ENCODE measurements at places on chromosomes 3 and 15.

DNA sequence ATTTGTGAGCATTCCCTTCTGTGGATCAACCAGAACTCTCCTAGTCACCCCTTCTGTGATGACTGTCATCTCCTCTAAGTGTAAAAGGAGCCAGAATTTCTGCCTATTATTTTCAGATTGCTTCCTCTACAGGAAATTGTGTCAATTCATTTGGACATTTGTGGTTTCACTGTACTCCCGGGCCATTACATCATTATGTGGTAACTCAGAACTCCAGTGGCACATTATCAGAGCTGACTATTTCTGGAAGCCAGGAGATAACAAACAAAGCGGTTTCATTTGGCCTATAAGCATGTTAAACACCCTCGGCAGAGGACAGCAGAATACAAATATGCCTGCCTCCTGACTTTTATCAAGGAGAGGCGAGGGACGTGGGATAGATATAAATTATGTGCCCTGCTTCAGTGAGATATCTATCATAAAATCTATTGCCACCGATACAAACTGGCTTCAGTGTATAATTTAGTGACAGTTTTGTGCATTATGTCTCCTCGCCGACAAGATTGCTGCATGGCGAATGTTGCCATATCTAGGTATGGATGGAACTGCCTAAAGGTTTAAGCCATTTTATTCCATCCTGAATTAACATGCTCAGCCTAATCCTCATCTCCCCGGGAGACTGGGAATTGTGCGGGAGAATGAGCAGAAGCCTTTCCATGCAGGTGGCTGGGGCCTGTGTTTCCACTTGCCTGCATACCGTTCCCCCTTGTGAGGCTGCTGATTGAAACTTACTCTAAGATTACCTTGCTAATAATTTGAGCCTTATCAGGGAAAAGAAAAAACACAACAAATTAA is 193.4 kb upstream of the SEMA6D start:
- no peak for DNase-seq

DNA sequence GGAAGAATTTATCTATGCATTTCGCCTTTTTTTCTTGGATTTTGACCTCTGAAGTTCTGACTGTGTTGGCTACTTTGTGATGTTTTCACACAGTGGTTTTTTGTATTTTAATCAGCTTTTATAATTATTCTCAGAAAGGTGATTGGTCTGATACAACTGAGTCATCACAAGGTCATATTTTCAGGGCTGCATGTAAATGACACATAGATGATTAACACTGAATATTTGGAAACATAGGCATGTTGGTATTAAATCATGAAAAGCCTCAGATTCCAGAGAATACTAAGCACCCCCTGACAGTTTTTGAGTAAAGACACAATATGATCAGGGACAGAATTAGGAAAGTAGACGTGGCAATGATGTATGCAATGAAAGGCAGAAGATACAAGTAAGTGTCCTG is 175.5 kb upstream of the SLCO3A1 start:
- DNase-seq = no peak

GRCh38 chr15:97052513-97052912 is 722.0 kb downstream of the NR2F2 start:
- DNase-seq = no peak

DNA sequence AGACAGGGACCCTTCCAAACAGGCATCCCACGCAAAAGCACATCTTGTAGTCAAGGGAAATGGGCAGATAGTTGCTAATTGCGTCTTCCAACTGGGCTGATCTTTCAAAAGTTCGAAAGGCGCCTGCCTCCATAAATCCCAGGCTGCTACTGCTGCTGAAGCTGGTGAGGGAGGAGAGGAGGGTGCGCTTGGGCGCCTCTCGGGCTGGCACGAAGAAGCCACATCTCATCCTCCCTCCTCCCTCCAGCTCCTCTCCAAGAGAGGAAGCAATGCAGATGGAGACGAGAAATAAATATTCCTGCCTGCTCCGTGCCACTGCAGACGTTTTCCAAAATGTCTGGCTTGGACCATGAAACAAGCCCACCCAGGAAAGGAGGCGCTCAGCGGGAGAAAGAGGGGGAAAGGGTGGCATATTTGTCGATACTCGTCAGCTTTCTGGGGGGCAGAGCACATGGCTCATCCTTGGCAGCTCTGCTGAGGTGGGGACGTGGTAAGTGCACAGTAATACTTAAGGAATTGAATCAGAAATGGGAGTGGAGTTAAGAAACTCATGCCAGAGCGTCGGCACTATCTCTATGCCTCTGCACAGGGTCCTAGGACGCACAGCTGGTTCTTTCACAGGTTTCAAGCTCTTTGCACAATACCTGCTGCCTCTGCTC is 88.9 kb upstream of the FEZF2 start:
- no peak for DNase-seq

DNA sequence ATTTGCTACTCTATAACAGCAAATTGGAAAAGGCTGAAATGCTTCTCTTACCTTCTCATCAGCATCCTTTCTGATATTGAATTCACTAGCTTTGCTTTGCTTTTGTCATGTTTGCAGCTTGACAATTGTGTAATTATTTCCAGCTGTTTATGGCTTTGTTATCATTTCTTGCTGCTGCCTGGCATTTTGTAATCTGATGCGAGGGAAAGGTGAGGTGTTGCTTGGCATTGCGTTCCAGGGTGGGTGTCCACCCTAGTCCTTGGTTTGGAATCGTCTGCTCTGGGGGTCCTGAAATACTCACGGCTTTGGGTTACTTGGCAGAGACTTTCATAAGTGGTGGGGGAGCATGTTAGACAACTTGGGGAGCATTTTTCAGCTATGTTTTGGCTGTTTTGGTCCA is 2.9 kb downstream of the CACNA2D3 start:
- DNase-seq = no peak

- DNase-seq = no peak
Measured at GRCh38 chr15:99090938-99091337, 13.9 kb upstream of the SYNM start.

DNA sequence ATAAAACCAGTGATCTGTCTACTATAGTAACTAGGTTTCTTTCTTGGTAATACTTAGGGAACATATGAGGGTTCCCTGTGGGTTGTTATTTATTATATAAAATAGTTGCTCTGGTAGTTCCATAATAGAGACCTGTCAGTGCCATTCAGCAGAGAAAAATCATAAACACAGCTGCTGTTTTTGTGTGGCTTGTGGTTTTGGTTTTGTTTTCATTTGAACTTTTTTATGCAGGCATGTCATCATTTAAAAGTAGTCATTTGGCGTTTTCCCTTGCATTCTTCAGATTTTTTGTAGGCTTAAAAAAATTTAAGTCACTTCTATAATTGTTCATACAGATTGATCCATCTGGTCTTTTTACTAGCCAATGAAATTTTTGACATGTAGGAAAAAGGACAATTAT is 47.9 kb downstream of the PIK3CA start:
- no peak for DNase-seq

DNA sequence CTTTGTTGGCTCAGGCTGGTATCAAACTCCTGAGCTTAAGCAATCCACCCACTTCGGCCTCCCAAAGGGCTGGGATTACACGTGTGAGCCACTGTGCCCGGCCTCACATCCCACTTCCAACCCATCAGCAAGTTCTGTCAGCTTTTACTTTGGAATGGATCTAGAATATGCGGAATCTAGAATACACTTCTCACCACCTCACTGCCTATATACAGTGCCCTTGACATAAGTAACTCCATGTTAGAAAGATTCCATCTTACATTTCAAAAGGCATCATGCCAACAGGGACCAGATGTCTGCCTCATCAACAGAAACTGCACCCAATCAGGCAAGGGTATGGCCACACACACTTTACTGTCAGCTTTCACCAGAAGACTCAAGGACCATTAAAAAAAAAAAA is 9.9 kb upstream of the RBSN start:
- no peak for DNase-seq

- DNase-seq = no peak
Measured at GRCh38 chr3:45546716-45547701, 47.5 kb upstream of the LIMD1 start.

GRCh38 chr3:13200946-13201345 is 127.7 kb upstream of the IQSEC1 start:
- no peak for DNase-seq

- no peak for DNase-seq
Measured at GRCh38 chr3:58536501-58537411, at the start of gene ACOX2. TSS of gene ACOX2 (minus strand) at chr3:58537190. CDS start at chr3:58535106, 2,084 bp downstream.

- DNase-seq = no peak
Measured at GRCh38 chr3:98274914-98275313, 7.4 kb upstream of the OR5H2 start.

GRCh38 chr15:100730655-100731266 is 128.4 kb downstream of the ASB7 start:
- DNase-seq = no peak

GRCh38 chr15:98896802-98897732 is 110.5 kb downstream of the PGPEP1L start:
- no peak for DNase-seq

- no peak for DNase-seq
Measured at GRCh38 chr3:61646360-61646759, 85.0 kb downstream of the PTPRG start.

- no peak for DNase-seq
Measured at GRCh38 chr3:188486126-188486525, 332.2 kb downstream of the LPP start.

DNA sequence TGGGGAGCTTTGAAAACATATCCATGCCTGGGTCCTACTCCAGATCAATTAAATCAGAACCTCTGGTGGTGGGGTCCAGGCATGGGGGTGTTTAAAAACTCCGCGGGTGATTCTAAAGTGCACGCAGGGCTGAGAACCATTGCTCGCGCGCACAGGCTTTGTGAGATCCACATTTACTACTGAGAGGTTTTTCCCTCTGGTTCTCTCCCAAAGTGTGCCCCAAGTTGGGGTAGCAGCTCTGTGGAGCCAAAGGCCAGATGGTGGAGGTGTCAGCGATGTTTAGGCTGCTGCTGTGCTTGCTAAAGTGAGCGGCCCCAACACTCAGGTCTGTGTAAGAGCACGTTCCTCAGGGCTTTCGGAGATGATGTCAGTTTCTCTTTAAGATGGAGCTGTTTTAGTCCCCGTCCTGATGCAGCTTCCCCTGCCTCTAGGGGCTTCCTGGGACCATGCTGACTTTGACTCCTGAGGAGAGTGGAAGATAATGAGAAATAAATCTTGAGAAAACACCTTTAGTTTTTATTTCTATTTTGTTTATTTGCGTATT is 13.4 kb upstream of the MAGEF1 start:
- DNase-seq = no peak

DNA sequence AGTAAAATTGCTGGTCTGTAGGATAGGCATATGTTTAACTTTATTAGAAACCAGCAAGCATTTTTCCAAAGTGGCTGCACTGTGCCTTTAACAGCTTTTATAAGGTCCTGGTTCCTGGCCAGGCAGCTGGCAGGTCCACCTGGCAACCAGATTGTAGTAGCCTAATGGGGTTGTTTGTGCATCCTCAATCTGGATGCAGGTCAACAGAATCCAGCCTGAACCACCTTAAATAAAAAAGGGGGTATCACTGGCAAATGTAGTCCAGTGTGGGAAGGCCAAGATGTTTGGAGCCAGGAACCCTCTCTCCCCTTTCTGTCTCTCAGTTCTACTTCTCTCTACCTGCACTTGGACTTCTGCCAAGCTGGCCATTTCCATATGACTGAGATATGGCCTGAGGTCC is 200.3 kb downstream of the ZNF621 start:
- DNase-seq = no peak

DNA sequence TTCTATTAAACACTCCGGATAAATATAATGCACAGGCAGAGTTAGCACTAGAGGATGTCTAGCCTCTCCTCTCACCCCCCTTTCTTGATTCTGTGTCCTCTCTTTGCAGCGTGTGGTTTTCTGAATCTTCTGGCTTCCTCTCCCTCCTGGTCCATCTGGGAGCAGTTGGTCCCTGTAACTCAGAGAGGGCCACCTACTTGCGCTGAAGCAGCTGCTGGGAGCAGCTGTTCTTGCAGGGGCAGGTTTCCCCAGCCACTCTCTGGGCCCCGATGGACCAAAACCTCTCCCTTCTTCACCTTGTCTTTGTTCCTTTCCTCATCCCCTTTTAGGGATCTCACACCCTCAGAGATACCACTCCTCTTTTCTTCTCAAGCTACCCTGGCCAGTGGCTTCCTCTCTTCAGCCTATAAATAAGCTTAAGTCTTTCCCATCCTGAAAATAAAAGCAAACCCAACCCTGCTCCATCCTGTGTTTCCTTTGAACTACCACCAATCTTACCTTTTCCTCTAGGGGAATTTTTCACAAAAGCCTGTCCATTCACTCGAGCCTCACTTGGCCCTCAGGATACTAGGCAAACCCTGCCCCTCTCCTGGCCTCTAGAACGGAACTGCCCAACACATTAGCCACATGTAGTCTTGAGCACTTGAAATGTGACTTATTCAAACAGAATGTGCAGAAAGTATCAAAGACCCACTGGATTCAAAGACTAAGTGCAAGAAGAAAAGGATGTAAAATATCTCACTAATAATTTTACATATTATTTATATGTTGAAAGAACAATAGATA is 59.7 kb downstream of the STARD5 start:
- DNase-seq = no peak

All from amygdala (tissue), 56 donors.